ENCODE measurements at places on chromosomes 3 and 15. TPM values are rescaled to one million over a fixed set of nuclear protein-coding genes. Genes with fewer than 3 reads are reported as not detected.

The EIF1B gene
- 16.0 TPM for total RNA-seq

The CLDN16 gene
- total RNA-seq, result 0.96 TPM

The TRIM42 gene
- total RNA-seq, result not detected

The CELSR3 gene
- 18.7 TPM for total RNA-seq

The MAP6D1 gene
- 1.7 TPM for total RNA-seq

The GPR27 gene
- 10.1 TPM for total RNA-seq

The PATL2 gene
- total RNA-seq, result 0.24 TPM

The WNT5A gene
- total RNA-seq, result 15.7 TPM

The PLXND1 gene
- total RNA-seq, result 70.4 TPM

The MST1R gene
- 2.0 TPM for total RNA-seq

The POTEB2 gene
- not detected for total RNA-seq

The CCR9 gene
- not detected for total RNA-seq

The ARHGAP11A gene
- 40.9 TPM for total RNA-seq

The CPNE9 gene
- 0.38 TPM for total RNA-seq

The GP5 gene
- not detected for total RNA-seq

The EEF1AKMT4 gene
- total RNA-seq, result 15.2 TPM

The GOLGA8R gene
- total RNA-seq, result not detected

The UBAP1L gene
- 1.6 TPM for total RNA-seq

The PP2D1 gene
- total RNA-seq, result not detected

The KBTBD13 gene
- total RNA-seq, result 0.17 TPM

The ST3GAL6 gene
- 6.6 TPM for total RNA-seq

The CCDC9B gene
- total RNA-seq, result 0.18 TPM

The PAK6 gene
- total RNA-seq, result 8.4 TPM

The CHRNA3 gene
- total RNA-seq, result 4.4 TPM

The CACNA2D2 gene
- total RNA-seq, result 5.9 TPM

The CIP2A gene
- total RNA-seq, result 38.0 TPM

The PIERCE2 gene
- 1.5 TPM for total RNA-seq

The CLRN1 gene
- 0.22 TPM for total RNA-seq

The HHATL gene
- not detected for total RNA-seq

The KCNAB1 gene
- total RNA-seq, result 0.42 TPM

The ABHD5 gene
- total RNA-seq, result 21.8 TPM

All from H7 (cell line).